ENCODE measurements at places on chromosomes 6 and 20.

GRCh38 chr6:69578361-69578890, 218.4 kb downstream of the LMBRD1 start:
- DNase-seq, result no peak

- no peak for DNase-seq
Measured at GRCh38 chr20:1062334-1063010, 55.9 kb upstream of the PSMF1 start.

GRCh38 chr6:165968408-165968807, 199.2 kb downstream of the TBXT start:
- DNase-seq, result no peak

DNA sequence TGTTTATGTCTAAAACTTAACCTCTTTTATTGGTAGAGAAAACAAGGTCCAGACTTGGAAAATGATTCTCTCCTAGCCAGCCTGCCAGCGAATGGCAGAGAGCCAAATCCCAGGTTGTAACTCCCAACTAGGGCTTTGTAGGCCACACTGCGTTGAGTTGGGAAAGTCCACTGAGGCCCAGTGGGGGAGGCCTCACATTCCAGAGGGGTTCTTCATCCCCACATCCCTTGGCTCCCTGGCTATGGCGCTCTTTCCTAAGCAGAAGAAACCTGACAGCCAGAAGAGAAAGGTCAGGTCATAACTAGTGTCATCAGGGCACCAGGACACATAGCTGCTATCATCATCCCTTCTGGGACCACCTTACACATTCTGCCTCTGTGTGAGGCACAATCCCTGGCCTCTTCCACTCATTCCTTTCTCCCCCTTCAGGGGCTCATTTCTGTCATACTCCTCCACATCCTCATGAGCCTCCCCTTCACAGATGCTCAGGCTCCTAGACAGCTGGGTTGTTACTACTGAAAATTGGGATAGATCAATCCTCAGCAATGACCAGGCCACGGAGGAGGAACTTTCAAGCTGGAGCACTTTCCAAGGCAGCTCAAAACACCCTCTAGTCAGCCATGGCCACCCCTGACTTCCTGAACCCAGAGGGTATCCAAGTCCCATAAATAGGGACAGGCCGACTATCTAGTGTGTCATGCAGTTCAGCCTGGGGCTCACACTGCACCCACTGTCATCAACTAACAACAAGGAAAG, 48.6 kb downstream of the TCP11 start:
- DNase-seq, result no peak

DNA sequence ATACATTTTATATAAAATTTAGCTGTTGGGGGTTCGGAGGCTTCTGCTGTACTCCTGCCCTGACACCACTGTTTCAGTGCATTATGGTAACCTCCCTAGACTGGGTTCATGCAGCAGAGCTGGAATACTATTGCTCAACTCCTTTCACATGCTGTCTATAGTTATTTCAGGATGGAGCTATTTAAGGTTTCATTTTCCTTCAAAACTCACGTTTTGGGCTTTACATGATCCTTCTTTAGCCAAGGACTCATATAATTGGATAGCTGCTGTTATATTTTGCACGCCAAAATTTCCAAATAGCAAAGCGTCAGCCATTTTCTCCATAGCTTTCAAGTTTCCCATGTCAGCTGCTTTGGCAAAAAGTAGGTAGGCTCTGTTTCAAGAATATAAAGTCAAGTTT, 76.8 kb downstream of the SEL1L2 start:
- DNase-seq, result no peak

DNA sequence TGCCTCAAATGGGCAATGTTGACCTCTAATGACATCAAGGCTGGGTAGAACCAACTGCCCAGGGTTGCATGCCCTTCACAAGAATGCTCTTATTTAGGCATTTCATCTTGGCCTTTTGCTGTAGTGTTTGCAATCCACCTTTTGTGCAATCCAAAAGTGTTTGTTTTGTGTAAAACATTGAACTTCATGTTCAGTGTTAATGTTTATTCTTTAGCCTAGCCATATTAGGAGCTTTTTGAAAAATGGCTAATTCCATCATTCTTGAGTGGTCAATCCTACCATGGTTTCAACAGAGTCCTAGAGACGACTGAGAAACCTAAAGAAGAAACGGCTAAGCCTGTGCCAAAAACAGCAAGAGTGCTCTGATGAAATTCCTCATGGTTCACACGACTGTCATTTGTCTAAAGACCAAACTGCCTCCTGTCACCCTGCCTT, 279.6 kb upstream of the PRDM1 start:
- DNase-seq, result no peak

- no peak for DNase-seq
Measured at GRCh38 chr6:150149146-150149545, 6.3 kb downstream of the PPP1R14C start.

DNA sequence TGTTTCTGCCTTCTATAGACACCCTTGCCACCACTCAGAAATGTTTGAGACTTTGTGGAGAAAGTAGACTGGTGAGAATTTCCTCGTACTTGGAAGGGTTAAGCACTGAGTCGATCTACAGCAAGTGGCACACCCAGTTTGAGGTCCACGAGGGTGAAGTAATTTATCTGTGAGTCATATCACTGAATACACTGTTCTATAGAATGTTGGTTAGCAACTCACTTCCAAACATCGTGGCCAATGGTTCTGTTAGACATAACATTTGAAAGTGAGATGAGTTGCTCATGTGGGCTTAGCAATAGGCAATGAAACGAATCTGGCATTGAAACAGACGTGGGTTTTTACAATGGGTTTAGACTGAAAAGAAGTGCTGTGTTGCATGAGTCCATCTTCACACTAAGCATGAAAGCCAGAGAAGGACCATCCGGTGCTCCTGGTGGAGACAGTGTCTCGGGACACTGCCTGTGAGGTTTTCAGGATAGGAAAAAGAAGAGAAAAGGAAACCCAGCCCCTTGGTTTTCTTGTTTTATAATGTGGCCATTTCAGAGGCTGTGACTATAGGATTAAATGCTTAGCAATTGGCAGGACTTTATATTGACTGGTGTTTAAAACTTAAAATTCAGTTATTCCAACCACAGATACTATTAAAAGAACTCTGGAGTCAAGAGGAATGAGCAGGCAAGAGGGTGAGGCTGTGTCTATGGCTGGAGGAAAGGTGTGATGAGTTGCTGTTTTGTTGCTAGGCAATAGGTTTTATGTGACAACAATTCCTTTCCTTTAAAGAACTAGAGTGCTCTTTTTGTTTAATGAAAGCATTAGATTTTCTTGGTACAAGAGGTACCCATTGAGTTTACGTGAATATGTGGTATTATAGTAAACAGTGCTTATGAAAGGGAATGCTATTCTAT, 31.0 kb upstream of the EZR start:
- no peak for DNase-seq

GRCh38 chr6:126540161-126540560, 200.2 kb downstream of the CENPW start:
- no peak for DNase-seq

GRCh38 chr6:146862508-146862919, 263.7 kb downstream of the ADGB start:
- no peak for DNase-seq

DNA sequence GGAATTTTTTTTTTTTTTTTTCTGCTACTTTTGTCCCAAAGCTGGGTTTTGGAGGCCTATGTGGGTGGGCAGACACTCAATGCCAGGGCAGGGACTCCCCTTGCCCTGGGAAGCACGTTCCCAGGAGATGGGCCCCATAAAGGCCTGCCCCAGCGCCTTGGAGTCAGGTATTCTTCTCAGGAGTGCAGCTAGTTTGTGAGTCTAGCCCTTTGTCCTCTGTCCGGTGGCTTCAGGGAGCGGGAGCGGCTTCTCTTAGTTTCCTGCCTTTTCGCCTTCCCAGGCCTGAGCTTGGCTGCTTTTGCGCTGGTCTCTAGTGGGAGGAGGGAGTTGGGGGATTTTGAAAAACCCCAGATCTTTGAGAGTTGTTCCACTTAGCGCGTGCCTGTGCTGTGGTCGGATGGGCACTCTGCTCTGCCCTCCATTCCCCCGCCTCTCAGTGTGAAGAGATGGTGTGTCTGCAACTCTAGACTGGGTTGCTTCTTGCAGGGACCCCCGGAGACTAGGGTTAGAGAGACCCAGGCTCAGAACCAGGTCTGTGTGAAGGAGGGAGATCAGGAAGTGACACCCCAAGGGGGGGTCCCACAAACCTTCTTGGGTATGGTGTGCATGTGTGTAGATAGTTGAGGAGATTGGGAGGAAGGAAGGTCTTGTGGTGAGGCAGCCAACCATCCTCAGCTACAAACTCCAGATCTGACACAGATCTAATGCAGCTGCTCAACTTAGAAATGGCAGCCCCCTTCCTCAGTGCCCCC, 1.3 kb downstream of the PLCG1 start:
- DNase-seq, result no peak

DNA sequence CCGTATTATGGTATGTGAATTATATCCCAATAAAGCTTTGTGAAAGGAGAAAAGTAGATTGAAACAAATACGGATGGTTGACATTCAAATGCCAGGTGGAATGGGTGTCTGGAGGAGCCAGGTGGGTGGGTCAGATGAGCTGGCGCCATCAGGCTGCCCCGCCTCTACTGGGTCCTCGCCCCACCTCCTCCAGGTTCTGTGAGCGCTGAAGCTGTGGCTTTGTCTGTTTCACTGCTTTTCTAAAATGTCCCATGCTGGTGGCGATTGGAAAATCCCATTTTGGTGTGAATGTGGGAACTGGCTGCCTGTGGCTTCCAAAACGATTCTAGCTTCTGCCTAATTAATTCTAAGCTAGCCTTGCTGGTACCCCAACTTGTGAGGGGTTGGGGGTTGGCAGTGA, 16.5 kb downstream of the DUSP22 start:
- no peak for DNase-seq
